Left cardiac atrium (tissue), 4 donors: ENCODE measurements at places on chromosomes 7 and 10. TPM values are rescaled to one million over a fixed set of nuclear protein-coding genes. Genes with fewer than 3 reads are reported as not detected.
A peak's percentile ranks its signal among the peaks of the same experiment; 100 is the strongest.

DNA sequence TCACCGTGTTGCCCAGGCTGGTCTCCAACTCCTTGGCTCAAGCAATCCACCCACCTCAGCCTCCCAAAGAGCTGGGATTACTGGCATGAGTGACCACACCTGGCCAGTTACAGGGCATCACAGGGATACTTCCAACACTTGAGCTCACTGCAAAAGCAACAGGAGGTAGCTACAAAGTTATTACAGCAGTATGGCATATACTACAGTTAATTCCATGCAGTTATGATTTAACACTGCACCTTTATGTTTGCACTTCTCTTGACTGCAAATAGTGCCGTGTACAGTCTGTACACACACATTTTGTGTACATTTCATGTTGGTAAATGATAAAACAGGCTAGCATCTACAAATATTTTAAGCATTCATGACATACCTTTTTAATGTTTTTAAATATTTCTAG lies 21.3 kb downstream of the SRPK2 start:
- DNase-seq, result no peak

DNA sequence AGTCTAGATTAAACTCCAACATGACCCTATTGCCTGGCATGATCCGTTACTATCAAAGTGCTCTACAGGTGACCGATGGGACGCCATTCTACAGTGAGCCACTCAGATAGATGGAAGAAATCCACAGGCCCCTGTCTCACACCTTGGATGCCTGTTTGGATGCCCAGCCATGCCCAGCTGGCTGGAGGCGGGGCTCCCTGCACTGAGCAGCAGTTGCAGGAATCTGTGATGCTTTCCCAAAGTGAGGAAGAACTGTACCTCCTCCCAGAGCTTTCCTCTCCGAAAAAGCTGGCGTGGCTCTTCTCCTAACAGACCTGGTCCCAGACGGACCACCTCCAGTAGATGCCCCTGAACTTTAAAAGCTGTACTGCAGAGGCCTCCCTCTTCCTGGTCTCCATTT lies 253.3 kb downstream of the ELMO1 start:
- DNase-seq, result no peak

DNA sequence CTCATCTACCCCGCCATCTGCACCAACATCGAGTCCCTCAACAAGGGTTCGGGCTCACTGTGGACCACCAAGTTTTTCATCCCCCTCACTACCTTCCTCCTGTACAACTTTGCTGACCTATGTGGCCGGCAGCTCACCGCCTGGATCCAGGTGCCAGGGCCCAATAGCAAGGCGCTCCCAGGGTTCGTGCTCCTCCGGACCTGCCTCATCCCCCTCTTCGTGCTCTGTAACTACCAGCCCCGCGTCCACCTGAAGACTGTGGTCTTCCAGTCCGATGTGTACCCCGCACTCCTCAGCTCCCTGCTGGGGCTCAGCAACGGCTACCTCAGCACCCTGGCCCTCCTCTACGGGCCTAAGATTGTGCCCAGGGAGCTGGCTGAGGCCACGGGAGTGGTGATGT lies 34.6 kb upstream of the CDH23 start:
- no peak for DNase-seq

DNA sequence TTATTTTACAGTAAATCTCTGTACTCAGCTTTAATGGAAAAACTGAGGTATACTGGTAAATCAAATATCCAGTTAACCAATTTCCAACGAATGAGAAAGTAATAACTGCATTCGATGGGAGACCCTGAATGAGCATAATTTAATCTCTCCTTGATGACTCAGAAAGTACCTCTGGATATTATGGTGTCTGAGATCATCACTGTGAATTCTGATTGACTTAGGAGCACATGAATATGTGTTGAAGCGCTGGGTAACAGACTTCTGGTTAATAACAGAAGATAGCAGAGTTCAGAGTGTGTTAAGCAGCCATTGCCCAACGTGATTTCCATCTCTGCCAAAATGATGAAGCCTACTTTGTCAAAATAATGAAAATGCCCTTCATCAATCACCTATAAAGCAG lies 116.6 kb downstream of the NRP1 start:
- no peak for DNase-seq

- no peak for DNase-seq
Observed at GRCh38 chr10:34003561-34003960, 669.1 kb upstream of the NRP1 start.

DNA sequence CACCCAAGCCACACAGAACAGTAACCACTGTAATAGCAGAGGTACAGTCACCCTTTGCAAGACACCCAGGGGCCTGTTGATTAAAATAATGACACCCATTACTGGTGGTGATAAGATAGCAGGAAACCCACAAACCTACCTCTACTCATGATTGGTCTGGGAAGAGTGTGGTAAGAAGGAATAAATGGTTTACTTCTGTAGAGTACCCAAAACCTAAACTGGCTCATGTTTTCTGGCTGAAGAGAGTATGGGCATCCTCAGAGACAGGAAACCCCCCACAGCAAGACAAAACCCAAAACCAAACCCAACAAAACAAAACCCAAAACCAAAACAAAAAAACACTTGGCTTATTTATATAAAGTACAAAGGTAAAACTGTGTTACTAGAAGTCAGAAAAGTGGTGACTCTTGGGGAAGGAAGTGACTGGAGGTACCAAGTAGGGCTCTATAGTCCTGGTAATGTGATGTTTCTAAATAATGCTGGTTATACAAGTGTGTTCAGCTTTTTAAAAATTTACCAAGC lies 15.5 kb upstream of the DNAJB12 start:
- no peak for DNase-seq

Gene SLC26A4
- total RNA-seq, result 0.74 TPM

GRCh38 chr7:42714356-42714755 lies 197.5 kb downstream of the C7orf25 start:
- no peak for DNase-seq

- no peak for DNase-seq
Observed at GRCh38 chr7:32042900-32043299, 27.3 kb downstream of the PDE1C start.

Gene AKR1C4
- not detected for total RNA-seq

- no peak for DNase-seq
Observed at GRCh38 chr10:12338981-12339380, 10.4 kb upstream of the CAMK1D start.

GRCh38 chr7:6317797-6318438 lies 45.5 kb upstream of the CYTH3 start:
- peak; percentile 77 for DNase-seq

Gene GNAT3
- not detected for total RNA-seq

GRCh38 chr10:88209837-88210561 lies 346.6 kb downstream of the PTEN start:
- DNase-seq, result no peak

DNA sequence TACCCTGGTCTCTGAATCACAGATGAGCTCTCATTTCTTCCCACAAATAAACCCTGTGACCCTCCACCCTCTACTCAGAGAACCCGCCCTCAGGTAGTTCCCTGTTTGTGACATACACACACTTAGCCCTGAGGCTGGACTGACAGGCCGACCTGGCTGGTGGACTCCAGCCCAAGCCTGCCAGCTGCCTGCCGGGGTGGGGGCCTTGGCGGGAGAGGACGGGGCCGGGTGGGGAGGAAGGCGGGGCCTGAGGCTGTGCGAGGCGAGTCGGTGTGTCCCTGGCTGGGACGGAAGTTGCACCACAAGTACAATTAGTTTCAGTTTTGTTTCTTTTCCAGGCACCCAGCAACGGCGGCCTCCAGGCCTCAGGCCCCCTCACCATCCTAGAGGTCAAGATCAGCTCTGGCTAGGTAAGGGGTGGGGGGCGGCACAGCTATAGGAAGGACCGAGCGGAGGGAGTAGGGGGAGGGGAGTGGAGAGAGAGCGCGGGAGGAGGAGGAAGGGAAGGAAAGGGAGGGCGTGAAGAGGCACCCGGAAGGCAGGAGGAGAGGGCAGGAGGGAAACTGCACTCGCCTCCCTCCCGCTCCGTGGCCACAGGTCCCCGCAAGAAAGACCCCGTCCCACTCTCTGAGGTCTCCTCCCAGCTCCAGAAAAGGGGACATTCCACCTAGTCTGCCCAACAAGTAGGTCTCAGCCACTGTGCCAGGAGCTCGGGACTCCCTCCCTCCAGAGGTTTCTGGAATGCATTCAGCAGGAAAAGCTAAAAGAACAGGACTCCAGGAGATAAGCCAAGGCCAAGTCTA lies at the start of gene TRIM56:
Gene TRIM56 (plus strand): TSS at position 320 of the 803 bp plus-strand sequence. CDS start 1,832 bp downstream, outside the sequence.
- DNase-seq, result peak; percentile 92

- DNase-seq, result no peak
Observed at GRCh38 chr7:39592586-39592985, 26.4 kb downstream of the YAE1 start.

GRCh38 chr10:123578721-123579120 lies 87.4 kb upstream of the GPR26 start:
- DNase-seq, result no peak

DNA sequence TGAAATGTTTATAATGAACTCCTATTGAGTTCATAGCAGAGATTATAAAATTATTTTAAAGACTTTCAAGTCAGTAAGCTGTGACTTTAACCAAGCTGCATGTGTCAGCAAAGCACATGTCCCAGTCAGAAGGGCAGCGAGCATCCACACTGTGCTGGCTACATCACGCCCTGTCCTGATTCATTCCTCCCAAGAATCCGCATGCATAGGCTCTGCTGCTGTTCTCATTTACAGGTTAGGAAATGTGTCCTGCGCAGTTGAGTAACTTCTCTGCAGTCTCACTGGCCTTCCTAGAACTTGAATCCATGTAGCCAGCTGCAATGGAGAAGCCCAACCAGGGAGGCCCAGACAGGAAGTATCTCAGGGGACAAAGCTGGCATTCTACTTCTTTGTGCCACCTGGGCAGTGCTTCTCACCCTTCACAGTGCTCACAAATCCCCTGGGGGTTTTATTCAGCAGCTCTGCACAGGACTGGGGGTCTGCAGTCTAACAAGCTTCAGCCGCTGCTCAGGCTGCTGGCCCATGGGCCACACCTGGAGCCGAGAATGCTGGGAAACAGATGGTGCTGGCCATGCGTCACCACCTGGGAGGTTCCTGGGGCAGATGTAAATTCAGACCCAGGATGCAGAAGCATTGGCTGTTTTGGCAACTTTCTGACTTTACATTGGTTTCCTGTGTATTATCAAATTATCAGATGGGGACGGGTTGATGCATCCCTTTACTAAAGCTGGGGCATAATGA lies 192.8 kb upstream of the GDF10 start:
- no peak for DNase-seq
